ENCODE measurements at places on chromosomes 6 and 20.

DNA sequence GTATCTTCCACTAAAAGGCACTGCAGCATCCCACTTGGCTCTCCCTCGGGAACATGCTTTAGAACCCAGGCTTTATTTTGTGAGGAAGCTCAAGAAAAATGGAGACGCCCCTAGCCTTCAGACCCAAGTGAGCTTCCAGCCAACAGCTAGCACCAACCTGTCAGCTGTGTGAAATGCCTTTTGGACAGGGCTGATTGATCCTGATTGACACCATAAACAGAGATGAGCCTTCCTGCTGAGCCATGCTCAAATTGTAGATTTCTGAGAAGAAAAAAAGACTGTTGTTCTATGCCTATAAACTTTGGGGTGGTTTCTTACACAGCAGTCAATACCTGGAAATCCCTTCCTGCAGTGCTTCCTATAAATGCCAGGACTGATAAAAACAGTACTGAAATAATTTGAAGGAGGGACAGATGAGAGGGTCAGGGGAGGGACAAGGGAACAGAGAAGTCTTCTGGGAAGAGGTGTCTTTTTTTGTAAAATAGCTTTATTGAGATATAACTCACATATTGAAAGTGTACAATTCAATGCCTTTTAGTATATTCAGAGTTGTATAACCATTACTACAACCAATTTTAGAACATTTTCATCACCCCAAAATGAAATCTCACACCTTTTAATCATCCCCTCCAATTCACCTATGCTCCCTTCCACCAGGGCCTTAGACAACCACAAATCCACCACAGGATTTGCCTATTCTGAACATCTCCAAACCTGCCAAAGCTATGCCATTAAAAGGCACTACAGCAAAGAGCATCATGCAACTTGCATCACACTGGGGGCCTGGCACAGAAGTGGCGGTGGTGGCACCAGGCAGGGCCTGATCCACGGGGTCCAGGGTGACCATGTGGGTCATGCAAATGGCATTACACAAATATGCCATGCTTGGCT, 2.7 kb upstream of the STK4 start:
- no peak for DNase-seq

DNA sequence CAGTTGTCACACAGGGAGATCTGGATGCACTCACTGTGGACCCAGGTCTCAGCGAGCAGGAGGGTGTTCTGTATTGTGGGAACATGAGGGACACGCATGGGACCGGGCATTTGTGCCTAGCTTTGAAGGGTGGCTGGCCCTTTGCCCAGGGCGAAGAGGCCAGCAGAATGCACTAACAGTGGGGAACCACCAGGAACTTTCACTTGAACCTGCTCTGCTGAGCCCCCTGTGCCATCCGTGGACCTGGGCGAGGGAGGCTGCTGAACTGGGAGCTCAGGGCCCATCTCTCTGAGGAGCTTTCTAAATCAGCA, 1.2 kb upstream of the ULBP2 start:
- DNase-seq, result no peak

- DNase-seq, result no peak
Measured at GRCh38 chr6:55131616-55132015, 42.7 kb upstream of the HCRTR2 start.

DNA sequence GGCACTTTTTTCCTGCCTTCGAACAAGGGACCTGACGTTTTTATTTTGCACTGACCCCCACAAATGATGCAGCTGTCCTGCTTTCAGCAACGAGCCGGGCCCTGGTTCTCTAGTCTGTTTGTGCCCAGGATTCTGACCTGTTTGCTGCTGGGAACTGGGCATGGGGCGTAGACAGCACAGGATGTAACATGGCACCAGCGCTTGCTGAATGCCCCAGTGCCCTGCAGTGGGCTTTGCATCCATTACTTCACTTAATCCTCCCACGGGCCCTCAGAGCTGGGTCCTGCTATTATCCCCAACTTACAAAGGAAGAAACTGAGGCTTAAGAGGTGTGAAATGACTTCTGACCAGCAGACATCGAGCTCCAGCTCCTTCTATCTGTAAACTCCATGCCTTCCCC, 80.4 kb upstream of the PMEPA1 start:
- no peak for DNase-seq

GRCh38 chr6:53244958-53245357, 96.3 kb upstream of the GCM1 start:
- DNase-seq, result no peak

DNA sequence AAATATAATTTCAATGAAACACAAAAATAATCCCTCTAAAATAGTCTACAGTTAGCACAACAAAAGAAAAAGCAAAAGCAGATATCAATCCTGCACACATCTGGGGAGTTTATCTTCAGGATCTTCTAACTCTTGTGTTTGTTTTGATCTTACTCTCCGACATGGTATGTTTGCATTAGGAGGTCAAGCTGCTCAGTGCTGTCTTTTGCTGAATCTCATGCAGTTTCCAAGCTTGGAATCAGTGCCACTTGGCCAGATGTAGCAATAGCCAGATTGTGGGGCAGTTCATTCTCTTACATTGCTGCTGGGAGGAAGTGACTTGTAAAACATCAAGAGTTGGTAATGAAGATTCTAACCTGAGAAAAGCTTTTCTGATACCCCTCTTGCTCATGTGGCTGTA, 29.5 kb downstream of the RIOK1 start:
- DNase-seq, result no peak

DNA sequence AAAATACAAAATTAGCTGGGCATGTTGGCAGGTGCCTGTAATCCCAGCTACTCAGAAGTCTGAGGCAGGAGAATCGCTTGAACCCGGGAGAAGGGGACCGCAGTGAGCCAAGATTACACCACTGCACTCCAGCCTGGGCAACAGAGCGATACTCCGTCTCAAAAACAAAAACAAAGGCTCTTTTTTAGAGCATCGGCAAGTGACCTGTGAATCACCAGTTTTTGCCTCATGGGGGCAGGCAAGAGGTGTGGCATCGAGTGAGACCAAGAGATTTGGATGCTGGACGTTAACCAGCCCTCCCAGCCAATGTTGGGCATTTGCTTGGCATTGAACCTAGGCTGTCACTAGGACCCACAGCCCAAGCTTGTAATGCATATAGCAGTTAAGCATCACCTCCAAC, 14.6 kb upstream of the CDK5RAP1 start:
- DNase-seq, result peak; percentile 80

- DNase-seq, result no peak
Measured at GRCh38 chr6:112036088-112036637, 17.7 kb upstream of the CCN6 start.

GRCh38 chr6:26312501-26313397, 52.2 kb upstream of the BTN3A2 start:
- DNase-seq, result peak; percentile 39

GRCh38 chr6:84282550-84282949, 55.1 kb upstream of the CEP162 start:
- DNase-seq, result peak; percentile 48

GRCh38 chr20:6993011-6993410, 225.5 kb downstream of the BMP2 start:
- DNase-seq, result no peak

DNA sequence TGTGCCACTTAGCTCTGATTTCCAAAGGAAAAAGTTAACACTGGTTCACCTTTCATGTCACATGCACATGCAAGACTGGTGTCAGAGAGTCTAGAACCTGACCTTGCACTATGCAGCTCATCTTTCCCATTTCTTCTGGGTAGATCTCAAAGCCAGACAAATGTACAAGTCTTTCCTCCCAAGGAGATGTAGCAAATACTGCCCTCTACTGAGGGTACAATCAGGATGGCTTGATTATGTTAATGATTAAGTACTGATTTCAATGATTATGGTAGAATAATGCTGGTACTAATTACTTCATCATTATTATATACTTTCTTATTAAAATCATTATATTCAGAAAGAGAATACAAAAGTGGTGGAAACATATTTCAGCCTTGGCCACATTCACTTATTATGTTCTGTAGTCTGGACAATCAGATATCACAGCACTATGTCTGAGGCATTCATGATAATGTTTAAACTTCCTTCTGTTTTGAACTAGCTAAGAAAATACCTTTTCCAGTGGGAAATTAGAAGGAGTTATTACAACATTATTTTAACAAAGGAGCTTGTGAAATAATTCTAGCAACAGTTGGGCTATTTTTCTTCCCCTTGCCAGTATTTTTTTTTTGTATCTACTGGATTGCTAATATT, 68.5 kb upstream of the FOXO3 start:
- DNase-seq, result peak; percentile 59

GRCh38 chr20:433300-433975, 25.3 kb downstream of the RBCK1 start:
- DNase-seq, result no peak

GRCh38 chr6:166106076-166106686, 61.5 kb downstream of the TBXT start:
- DNase-seq, result peak; percentile 65

GRCh38 chr20:48957533-48957932, 36.0 kb downstream of the ARFGEF2 start:
- no peak for DNase-seq

GRCh38 chr20:13397300-13397724, 176.2 kb downstream of the ISM1 start:
- DNase-seq, result peak; percentile 46

- peak; percentile 82 for DNase-seq
Measured at GRCh38 chr6:161434921-161435747, 161.3 kb upstream of the AGPAT4 start.

- DNase-seq, result no peak
Measured at GRCh38 chr20:22502731-22503191, 81.6 kb downstream of the FOXA2 start.

DNA sequence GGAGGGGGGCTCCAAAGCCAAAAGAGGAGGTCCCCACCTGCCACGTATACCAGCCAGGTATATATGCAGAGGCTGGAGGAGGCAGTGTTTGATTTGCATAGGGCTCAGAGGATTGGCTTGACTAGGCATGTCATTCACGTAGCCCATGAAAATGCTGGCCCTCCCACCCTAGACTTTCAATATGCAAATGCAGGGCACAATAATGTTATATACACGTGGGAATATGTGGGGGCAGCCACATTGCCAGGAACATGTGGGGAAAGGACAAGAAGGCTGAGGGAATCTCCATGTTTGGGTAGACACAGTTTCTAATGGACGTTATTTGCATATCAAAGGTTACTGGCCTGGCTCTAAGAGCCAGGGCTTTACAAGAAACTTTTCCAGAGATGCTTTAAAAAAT, 301.8 kb downstream of the FARS2 start:
- no peak for DNase-seq

GRCh38 chr20:57904314-57905105, 194.7 kb upstream of the PMEPA1 start:
- DNase-seq, result no peak

DNA sequence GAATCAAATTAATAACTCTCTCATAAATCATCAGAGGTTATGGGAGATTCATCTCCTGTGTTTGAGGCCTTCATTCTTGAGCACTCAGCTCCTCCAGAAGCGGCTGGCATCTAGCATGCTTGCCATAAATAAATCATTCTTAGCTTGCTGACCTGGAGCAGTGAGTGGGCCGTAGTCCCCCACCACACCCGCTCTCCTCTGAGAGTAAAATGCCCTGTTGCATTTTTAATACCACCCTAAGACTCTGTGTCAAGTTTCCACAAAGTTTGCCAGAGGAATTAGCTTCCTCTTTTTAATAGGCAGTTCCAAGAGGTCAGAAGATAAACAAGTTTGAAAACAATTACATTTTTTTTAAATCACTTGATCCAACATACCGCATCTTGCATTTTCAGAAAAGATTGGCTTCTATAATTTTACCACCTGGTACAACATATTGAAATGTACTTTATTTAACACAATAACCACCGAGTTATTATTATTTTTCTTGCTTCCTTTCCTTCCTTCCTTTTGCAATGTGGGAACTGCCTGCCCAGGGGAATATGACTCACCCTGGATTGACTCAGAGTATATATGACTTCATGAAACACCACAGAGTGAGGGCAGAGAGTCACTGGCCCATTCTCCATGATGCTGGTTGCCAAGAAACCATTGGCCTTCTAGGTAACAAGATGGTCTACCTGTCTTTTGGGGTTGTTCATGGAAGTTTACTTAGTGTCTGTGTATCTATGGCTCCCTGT, 29.4 kb upstream of the CLIC5 start:
- peak; percentile 70 for DNase-seq

GRCh38 chr6:63859528-63859927, 223.9 kb downstream of the PHF3 start:
- no peak for DNase-seq

- DNase-seq, result no peak
Measured at GRCh38 chr20:53034899-53035298, 62.7 kb downstream of the TSHZ2 start.

- peak; percentile 29 for DNase-seq
Measured at GRCh38 chr6:89145091-89145955, 532 bp upstream of the PM20D2 start.

DNA sequence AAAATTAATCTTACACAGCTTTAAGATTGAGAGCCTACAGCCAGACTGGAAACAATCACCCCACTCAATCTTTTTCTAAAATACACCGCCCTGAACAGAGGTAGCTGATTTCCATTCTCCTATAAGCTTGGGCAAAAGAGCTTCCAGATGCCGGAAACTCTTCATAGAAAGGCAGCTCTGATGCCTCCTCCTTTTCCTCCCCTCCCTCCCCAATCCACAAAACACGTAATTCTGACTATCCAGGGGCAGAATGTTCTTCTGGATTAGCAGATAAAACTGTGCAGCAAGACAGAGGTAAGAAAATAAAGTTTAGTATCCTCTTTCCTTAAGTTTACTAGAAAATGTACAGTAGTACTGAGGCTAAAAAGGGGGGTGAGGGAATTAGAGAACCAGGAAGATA, 15.8 kb downstream of the ADNP start:
- DNase-seq, result peak; percentile 42

GRCh38 chr6:161407581-161407980, 133.7 kb upstream of the AGPAT4 start:
- no peak for DNase-seq

GRCh38 chr6:118163542-118163941, 256.5 kb downstream of the SLC35F1 start:
- DNase-seq, result no peak

DNA sequence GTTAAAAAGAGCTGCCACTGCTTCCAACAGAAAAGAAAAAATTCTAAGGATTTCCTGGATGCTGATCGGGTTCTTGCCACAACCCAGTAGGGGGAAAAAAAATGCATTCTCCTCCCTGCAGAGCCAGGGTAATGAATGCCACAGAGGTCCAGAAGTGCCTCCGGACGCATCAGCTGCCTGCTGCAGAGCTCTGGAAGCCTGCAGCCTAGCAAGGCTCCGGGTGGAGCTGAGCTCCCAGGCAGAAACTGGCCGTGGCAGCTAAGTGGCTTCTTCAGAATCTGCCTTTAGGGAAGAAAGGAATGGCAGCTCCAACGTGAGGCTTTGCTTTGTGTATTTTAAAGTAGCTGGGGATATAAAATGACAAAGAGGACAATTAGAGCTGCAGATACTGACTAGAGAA, 155.0 kb downstream of the CFAP61 start:
- peak; percentile 16 for DNase-seq

All from AG20443 (cell line).